ENCODE measurements at places on chromosomes 3 and 15. TPM values are rescaled to one million over a fixed set of nuclear protein-coding genes. Genes with fewer than 3 reads are reported as not detected.

The GUCA1C gene
- total RNA-seq = not detected

The SI gene
- total RNA-seq = not detected

The TM6SF1 gene
- not detected for total RNA-seq

The INKA1 gene
- 2.1 TPM for total RNA-seq

The STRIT1 gene
- not detected for total RNA-seq

The USP4 gene
- 13.8 TPM for total RNA-seq

The ITIH3 gene
- total RNA-seq = not detected

The PARP16 gene
- 11.4 TPM for total RNA-seq
